Muscle of arm (tissue), 14 donors: ENCODE measurements at places on chromosomes 3 and 15. TPM values are rescaled to one million over a fixed set of nuclear protein-coding genes. Genes with fewer than 3 reads are reported as not detected.

CCR3 gene
- not detected for polyA plus RNA-seq

DNA sequence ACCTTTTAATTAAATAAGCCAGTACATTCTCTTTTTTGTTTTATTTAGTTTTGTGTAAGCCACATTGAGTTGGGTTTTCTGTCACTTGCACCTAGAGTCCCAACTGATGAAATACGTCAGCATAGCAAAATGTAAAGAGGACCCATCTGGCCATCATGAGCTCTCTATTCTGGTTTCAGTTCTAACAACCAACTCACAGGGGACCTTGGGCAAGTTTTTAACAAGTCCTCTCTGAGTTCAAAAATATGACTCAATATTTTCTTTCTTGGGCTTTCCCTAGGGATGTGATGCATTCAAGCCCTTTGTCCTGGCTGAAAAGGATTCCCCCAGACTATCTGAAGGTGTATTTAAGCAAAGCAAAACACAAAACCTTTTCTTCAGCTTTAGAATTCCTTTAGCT, 32.9 kb downstream of the PLCH1 start:
- no peak for DNase-seq

TRA2B gene
- 188 TPM for polyA plus RNA-seq

GRCh38 chr3:189624130-189624529, 7.1 kb upstream of the TP63 start:
- no peak for DNase-seq

GRCh38 chr3:168251371-168251770, 155.6 kb upstream of the GOLIM4 start:
- DNase-seq, result no peak

GRCh38 chr3:120432150-120432860, 18.5 kb downstream of the FSTL1 start:
- DNase-seq, result no peak

DNA sequence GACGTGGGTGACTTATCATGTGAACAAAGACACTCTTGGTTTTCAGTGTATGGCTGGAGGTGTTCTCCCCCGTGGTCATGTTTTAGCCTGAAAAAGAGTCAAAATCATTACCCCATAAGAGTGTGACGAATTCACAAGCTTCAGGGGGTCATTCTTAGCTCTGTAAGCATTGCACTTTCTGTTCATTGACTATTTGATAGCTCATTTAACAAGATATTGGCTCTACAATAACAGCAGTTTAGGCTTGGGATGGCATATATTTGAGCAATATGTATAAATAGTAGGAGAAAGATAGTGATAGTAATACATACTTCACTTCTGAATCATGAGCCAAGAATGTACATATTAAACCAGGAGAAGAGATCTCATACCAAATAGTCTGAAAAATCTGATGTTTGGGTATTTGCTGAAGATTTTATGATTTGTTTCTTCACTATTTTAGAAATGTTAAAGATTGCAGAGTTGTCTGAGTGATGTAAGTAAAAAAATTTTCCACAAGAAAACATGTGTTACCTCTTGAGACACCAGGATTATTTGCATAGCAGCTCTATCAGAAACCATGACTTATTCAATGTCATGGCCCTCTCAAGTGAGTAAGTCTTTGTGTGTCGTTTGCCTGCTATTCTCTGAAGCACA, 996.0 kb downstream of the OTOL1 start:
- no peak for DNase-seq

TICRR gene
- not detected for polyA plus RNA-seq
